CD4-positive, CD25-positive, alpha-beta regulatory T cell (primary cell): ENCODE measurements at places on chromosomes 1 and 21. TPM values are rescaled to one million over a fixed set of nuclear protein-coding genes. Genes with fewer than 3 reads are reported as not detected.

DNA sequence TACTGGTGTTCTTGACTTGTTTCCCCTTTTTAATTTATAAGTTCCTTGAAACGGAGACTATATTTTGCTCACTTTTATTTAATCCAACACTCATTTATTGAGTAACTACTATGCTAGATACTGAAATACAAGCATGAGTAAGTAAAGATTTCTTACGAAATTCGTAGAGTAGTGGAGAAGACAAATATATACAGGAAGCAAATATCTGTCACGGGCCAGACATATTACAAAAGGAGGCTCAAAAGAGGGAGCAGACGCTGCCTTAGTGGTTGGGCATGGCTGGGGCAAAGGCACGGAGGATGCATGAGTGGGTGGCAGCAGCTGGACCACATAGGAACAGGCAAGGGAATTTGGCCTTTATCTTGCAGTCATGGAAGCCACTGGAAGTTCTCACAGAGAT, 6.8 kb downstream of the NCF2 start:
- H3K27me3 ChIP-seq = no peaks in the 10 kb centered on the region
- H3K4me3 ChIP-seq = no peak overlapping the region
- DNase-seq = no peak
- H3K27ac ChIP-seq = no peak overlapping the region
- H3K36me3 ChIP-seq = no peaks in the 10 kb centered on the region

GRCh38 chr1:95039360-95040031, 33.3 kb downstream of the ALG14 start:
- DNase-seq = no peak
- no peaks in the 10 kb centered on the region for H3K27me3 ChIP-seq
- H3K4me1 ChIP-seq = no peaks in the 10 kb centered on the region
- no peak overlapping the region for H3K27ac ChIP-seq
- no peaks in the 10 kb centered on the region for H3K36me3 ChIP-seq

GRCh38 chr1:199685369-199685768, 342.1 kb upstream of the NR5A2 start:
- no peaks in the 10 kb centered on the region for H3K36me3 ChIP-seq
- DNase-seq = no peak
- H3K27ac ChIP-seq = no peak overlapping the region
- peaks cover 3% of the 10 kb centered on the region for H3K27me3 ChIP-seq
- H3K4me3 ChIP-seq = no peak overlapping the region
- H3K4me1 ChIP-seq = no peaks in the 10 kb centered on the region

DNA sequence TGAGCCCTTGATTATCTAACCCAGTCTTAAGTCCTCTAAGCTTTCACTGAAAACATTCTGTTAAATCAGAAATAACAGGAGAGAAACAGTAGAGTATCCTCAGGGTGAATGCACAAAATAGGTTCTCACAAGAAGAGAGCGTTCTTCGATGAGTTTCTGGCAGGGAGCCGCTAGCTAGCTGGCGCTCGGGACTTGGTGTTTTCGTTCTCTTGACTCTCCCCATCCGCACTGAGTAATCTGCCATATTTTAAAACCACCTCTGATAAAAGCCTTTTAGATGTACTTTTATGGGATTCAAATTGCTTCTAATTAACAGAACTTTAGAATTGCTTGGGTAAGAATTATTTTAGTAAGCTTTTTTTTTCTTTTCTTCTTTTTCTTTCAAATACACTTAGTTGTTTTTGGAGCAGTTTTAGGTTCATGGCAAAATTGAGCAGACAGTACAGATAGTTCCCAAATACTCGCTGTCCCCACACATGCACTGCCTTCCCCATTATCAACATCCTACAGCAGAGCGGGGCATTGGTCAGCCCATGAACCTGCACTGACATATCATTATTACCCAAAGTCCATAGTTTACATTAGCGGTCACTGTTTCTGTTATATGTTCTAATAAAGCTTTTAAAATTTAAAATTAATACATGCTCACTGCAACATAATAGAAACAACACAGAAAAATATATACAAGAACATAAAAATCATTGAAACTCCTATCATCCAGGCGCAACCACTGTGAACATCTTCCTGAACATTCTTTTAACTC, 35.4 kb downstream of the PRDM2 start:
- peak overlapping the region; percentile 95 for H3K27ac ChIP-seq
- H3K36me3 ChIP-seq = peaks cover 5% of the 10 kb centered on the region
- DNase-seq = no peak

GRCh38 chr1:101567582-101568189, 330.9 kb downstream of the S1PR1 start:
- no peaks in the 10 kb centered on the region for H3K4me1 ChIP-seq
- H3K27me3 ChIP-seq = peaks cover 2% of the 10 kb centered on the region

DNA sequence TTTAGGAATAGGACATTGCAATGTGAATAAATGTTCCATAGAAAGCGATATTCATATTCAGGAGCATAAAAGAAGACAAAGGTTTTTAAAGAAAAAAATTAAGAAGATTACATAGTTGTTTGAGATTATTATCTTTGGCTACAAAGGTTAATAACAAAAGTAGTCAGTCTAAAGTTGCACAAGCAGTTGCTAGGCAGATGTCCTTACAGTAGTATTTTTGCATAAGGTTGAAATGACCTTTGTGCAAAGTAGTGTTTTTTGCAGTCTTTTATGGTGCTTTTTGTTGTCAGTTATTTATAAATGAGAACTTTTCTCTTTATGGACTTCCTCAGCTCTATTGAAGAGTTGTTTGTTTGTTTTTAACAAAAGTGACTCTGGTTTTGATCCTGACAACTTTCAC, 447.8 kb downstream of the AMY1C start:
- DNase-seq = no peak
- no peak overlapping the region for H3K4me3 ChIP-seq
- H3K4me1 ChIP-seq = no peaks in the 10 kb centered on the region
- no peaks in the 10 kb centered on the region for H3K36me3 ChIP-seq

DNA sequence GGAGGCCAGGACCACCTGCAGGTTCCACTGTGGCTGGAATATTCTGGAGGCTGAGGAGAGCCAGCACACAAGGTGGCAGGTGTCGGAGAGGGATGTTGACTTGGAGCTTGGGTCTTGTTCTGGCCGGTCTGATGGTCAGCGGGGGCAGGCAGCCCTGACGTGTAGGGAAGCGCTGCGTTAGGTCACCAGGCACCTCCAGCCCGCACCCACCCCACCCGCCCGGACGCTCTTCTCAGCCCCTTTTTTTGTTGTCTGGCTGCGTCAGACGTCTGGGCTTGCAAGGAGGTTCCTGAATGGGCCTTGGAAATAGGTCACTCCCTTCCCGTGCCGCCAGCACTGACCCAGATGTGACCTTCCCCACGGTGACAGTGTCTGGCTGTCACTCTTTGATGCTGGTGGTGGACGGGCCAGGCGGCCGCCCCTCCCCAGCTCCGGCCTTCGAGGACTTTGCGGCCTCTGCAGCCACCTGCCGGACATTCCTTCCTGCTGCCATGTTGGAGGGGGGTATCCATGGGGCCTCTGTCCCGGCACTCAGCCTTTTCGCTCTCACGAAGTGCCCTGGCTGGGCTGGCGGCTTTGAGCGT, 30.1 kb downstream of the SPSB1 start:
- H3K36me3 ChIP-seq = no peaks in the 10 kb centered on the region
- no peak overlapping the region for H3K27ac ChIP-seq
- no peak for DNase-seq
- H3K4me1 ChIP-seq = no peaks in the 10 kb centered on the region
- H3K4me3 ChIP-seq = no peak overlapping the region

- H3K27ac ChIP-seq = no peak overlapping the region
- no peaks in the 10 kb centered on the region for H3K27me3 ChIP-seq
- no peak for DNase-seq
- H3K36me3 ChIP-seq = peaks cover 14% of the 10 kb centered on the region
These were observed 1.4 kb downstream of the MATN1 start for GRCh38 chr1:30721812-30722537.

Gene SLC9C2
- total RNA-seq = not detected

Gene TAL1
- total RNA-seq = 4.4 TPM
